ENCODE measurements at places on chromosomes 2 and 18. TPM values are rescaled to one million over a fixed set of nuclear protein-coding genes. Genes with fewer than 3 reads are reported as not detected.

GPC1 gene
- 79.1 TPM for total RNA-seq

DNA sequence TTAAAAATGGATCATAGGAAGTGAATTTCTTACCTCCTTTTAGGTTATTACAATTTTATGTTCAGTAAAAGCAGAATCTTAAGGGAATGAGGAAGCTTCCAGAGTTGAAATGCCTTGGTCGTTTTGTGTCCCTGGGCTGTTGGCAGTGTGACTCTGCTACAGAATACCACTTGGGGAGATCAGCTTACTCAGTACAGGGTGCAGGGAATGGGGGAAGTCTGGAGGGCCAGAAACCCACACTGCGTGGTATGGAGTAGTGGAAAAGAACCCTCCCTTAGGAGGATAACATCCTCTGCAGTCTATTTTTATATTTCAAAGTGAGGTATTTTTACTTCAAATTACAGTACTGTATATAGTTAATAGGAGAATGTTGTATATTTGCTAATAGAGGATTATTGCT, 51.1 kb downstream of the R3HDM1 start:
- no peak overlapping the region for H3K27ac ChIP-seq
- no peak for DNase-seq
- H3K36me3 ChIP-seq = no peaks in the 10 kb centered on the region
- H3K27me3 ChIP-seq = no peaks in the 10 kb centered on the region

FEV gene
- total RNA-seq = not detected

- no peak overlapping the region for H3K4me3 ChIP-seq
- H3K27me3 ChIP-seq = peaks cover 31% of the 10 kb centered on the region
- no peaks in the 10 kb centered on the region for H3K36me3 ChIP-seq
- no peaks in the 10 kb centered on the region for H3K4me1 ChIP-seq
- DNase-seq = no peak
These were observed 164.8 kb downstream of the ARHGAP15 start for GRCh38 chr2:143294068-143294467.

NAB1 gene
- 43.8 TPM for total RNA-seq

LHCGR gene
- not detected for total RNA-seq

DNA sequence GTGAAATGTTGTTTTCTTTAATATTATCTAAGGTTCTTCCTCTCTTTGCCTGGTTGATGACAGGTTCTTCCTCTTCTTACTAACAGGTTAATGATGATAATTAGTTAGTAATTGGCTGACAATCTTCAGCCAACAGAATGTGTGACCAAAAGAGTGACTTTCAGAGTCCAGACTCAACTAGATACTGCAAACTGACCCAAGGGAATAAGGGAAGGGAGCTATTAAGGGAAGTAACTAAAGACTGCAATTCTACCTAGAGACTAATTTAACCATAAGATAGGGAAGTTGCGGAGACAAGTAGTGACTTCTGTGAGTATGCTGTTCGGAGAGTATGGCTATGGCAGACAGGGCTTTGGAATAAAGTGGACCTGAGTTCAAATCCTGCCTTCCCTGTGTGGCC, 127.3 kb upstream of the TACR1 start:
- DNase-seq = no peak
- H3K27me3 ChIP-seq = peaks cover 6% of the 10 kb centered on the region
- H3K36me3 ChIP-seq = no peaks in the 10 kb centered on the region
- no peak overlapping the region for H3K27ac ChIP-seq

GRCh38 chr2:239395524-239395923, 5.3 kb downstream of the HDAC4 start:
- no peaks in the 10 kb centered on the region for H3K27me3 ChIP-seq
- H3K4me3 ChIP-seq = no peak overlapping the region
- no peak overlapping the region for H3K27ac ChIP-seq
- DNase-seq = no peak
- no peaks in the 10 kb centered on the region for H3K36me3 ChIP-seq

GRCh38 chr2:55885127-55885943, 38.2 kb downstream of the EFEMP1 start:
- H3K36me3 ChIP-seq = no peaks in the 10 kb centered on the region
- no peaks in the 10 kb centered on the region for H3K27me3 ChIP-seq
- H3K27ac ChIP-seq = no peak overlapping the region
- DNase-seq = peak; percentile 24

GRCh38 chr2:160206436-160206835, 6.4 kb upstream of the ITGB6 start:
- peak overlapping the region; percentile 35 for H3K4me3 ChIP-seq
- no peaks in the 10 kb centered on the region for H3K27me3 ChIP-seq
- H3K4me1 ChIP-seq = peaks cover 42% of the 10 kb centered on the region
- H3K36me3 ChIP-seq = no peaks in the 10 kb centered on the region

LONRF2 gene
- total RNA-seq = 1.6 TPM

DNA sequence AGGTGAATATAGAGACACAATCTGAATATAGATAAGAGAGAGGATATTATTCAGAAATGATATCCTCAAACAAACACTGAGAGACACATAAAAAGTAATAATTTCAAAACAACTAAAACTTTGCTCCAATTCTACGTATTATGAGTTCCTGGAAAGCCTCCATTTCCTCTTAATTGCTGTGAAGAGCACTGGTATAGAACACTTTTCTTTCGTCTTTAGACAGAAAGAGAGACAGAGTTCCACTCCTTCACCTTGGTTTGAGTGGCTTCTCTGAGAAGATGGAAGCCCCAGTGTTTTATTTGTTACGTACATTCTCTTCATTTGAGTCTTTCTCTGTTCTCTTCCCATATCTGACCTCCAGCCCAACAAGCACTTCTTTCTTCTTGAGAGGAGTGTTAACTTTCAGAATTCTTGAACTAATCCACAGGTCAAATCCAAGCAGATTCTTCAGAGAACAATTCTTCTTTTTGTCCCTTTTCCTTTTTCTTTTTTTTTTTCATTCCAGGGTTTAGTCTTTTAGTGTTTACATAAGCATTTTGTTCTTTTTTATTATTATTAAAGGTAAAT, 6.4 kb upstream of the PIK3C3 start:
- no peaks in the 10 kb centered on the region for H3K36me3 ChIP-seq
- no peaks in the 10 kb centered on the region for H3K4me1 ChIP-seq
- no peak for DNase-seq
- H3K27me3 ChIP-seq = peaks cover 18% of the 10 kb centered on the region
- no peak overlapping the region for H3K4me3 ChIP-seq

ZSWIM2 gene
- total RNA-seq = not detected

DNA sequence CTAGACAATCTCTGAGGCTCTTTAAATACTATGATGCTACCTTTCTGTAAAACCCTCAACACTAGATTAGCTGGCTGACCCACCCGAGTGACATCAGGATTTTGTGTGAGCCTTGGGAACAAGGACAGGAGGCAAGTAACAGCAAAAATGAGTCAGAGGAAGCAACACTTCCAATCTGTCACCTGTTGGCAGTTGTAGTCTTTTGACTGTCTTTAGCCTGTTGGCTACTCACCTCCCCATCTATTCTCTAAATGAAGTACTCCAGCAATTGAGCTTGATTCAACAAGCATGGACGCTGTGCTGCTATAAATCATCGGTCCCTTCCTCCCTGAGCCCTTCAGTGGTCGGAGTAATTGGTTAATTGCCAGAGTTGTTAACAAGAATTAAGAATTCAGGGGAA, 898.7 kb downstream of the BCL11A start:
- no peak for DNase-seq
- no peak overlapping the region for H3K4me3 ChIP-seq
- no peaks in the 10 kb centered on the region for H3K36me3 ChIP-seq
- no peaks in the 10 kb centered on the region for H3K27me3 ChIP-seq

ATP6V1B1 gene
- 0.74 TPM for total RNA-seq

- no peak overlapping the region for H3K27ac ChIP-seq
- no peaks in the 10 kb centered on the region for H3K27me3 ChIP-seq
- H3K36me3 ChIP-seq = no peaks in the 10 kb centered on the region
- H3K4me3 ChIP-seq = no peak overlapping the region
- DNase-seq = no peak
- H3K4me1 ChIP-seq = peaks cover 4% of the 10 kb centered on the region
These were observed 349.6 kb upstream of the UBE2E3 start for GRCh38 chr2:180630756-180631155.

DNA sequence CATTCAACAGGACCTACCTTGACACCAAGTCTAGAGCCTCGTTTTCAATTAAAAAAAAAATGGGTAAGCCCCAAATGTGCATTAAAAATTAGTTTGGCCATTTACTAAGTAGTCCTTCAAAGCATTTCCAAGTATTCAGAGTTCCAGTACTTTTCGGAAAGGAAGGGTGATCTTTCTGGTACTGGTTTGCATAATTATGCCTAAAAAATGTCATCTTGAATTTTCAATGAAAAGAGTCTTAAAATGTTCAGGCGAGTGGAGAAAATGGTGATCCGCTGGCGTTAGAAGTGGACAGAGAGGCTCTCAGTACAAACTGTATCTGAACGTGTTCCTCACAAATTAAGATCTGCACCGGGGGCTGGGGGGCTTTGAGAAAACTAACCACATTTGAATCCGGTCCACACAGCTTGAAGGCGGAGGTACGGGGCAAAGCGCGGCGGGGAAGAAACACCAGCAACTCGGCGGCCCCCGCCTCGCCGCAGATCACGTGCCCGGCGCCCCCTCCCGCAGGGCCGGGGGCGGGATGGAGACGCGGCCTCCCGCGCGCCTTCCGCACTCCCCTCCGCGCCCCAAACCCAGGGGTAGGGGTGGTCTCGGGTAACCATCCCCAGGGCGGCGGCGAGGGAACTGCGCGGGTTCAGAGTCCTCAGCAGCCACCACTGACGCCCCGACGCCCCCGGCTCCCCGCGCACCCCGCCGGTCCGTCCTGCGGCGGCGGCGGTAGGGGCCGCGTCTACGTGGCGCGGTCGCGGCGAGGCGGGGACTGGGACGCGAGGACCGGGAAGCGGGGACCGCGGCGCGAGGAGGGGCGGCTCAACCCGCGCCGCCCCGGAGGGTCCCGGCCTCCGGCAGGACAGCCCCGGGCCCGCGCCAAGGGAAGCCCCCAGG, 564 bp downstream of the LPIN2 start:
- no peaks in the 10 kb centered on the region for H3K27me3 ChIP-seq
- peak overlapping the region; percentile 80 for H3K27ac ChIP-seq
- H3K4me3 ChIP-seq = peak overlapping the region; percentile 69
- H3K36me3 ChIP-seq = no peaks in the 10 kb centered on the region
- no peak for DNase-seq
- H3K4me1 ChIP-seq = peaks cover 33% of the 10 kb centered on the region

DNA sequence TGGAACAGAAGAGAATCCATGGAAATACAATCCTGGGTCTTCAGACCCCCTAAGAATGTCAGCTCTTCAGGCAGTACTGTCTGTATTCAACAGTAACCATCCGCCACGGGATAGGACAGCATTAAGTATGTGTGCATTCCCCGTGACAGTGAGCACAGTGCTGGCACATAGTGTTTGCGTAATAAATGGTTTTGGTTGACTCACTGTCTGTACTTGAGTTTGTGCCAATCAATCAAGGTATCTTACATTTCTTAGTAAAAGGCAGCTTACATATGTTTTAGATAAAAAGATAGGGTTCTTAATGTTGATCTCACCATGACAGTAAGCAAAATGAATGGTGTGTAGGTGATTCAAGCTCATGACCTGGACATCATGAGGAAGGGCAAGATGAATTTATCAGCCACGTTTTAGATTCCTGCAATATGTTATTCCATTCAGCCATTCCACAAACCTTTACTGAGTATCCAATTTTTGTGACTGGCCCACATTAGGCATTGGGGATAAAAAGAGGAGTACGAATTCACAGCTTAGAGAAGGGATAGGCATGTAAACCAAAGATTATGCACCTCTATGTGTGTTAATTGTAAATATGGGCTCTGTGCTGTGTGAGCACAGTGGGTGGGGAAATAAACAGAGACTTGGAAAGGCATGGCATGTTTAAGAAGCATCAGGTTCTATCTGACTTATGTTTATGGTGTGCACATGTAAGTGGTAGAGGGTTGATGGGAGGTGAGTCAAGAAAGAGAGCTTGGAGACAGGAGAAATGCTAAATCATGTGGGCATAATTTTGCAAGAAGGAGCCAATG, 258.8 kb downstream of the SLC8A1 start:
- no peak overlapping the region for H3K4me3 ChIP-seq
- H3K27me3 ChIP-seq = peaks cover 16% of the 10 kb centered on the region
- DNase-seq = no peak
- no peaks in the 10 kb centered on the region for H3K4me1 ChIP-seq
- no peak overlapping the region for H3K27ac ChIP-seq
- H3K36me3 ChIP-seq = no peaks in the 10 kb centered on the region

DNA sequence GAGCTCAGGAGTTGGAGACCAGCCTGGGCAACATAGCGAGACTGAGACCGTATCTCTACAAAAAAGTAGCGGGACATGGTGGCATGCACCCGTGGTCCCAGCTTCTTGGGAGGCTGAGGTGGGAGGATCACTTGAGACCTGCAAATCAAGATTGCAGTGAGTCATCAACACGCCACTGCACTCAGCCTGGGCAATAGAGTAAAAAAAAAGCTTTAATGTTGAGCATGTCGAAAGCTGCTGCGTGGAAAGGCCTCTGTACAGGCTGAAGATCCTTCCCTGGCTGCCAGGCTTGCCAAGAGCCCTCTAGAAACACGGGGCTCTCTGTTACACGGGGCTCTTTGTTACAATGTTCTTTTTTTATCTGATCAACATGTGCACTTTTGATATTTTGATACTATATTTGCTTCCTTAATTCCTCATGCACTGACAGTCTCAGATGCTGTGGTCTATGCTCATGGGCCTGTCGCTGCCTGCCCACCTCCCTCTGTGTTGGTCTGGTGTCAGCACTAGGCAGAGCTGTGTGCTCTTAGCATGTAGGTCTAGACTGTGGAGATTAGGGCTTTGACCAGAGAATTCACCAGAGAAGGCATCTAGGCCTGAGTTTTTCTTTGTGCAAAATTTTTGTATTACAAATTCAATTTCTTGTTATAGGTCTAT, 18.7 kb downstream of the CLK1 start:
- H3K27ac ChIP-seq = no peak overlapping the region
- no peaks in the 10 kb centered on the region for H3K4me1 ChIP-seq
- no peak overlapping the region for H3K4me3 ChIP-seq
- H3K36me3 ChIP-seq = no peaks in the 10 kb centered on the region
- H3K27me3 ChIP-seq = no peaks in the 10 kb centered on the region

DNA sequence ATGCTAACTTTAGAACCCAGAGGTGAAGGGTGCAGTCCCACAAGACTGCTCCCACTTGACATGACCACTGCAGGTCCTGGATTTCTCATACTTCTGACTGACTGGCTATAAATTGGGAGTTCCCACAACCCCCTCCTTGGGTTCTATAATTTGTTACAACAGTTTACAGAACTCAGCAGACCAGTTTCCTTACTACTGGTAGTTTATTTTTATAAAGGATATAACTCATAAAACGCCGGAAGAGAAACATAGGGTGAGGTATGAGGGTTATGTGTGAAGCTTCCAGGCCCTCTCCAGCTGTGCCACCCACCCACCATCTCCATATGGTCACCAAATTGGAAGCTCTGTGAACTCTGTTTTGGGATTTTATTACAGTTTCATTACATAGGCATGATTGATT, 839.6 kb downstream of the TSN start:
- no peak overlapping the region for H3K4me3 ChIP-seq
- H3K27ac ChIP-seq = no peak overlapping the region
- DNase-seq = no peak
- no peaks in the 10 kb centered on the region for H3K27me3 ChIP-seq
- no peaks in the 10 kb centered on the region for H3K36me3 ChIP-seq

Measured in HCT116 (cell line).